ENCODE measurements at places on chromosomes 12 and 14.

GRCh38 chr14:58792416-58792815 lies 154.7 kb downstream of the DACT1 start:
- DNase-seq: no peak

DNA sequence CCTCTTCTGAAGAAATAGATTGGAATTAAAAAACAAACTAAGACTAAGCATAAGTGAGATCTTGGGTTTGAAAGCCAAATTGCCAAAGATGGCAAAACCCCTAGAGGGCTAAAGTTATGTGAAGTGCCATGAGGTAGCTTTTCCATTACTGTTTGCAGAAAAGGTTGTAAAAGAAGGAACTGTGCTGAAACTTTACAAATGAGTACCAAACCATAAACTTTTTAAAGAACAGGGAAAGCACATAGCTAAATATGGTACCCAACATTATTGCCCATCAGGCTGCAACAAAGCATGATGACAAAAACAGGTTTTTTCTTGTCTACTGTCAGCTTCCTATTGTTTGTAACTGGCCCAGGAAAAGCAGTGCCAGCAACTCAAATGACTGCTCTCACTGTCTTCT lies 224.2 kb downstream of the RAD51B start:
- no peak for DNase-seq

DNA sequence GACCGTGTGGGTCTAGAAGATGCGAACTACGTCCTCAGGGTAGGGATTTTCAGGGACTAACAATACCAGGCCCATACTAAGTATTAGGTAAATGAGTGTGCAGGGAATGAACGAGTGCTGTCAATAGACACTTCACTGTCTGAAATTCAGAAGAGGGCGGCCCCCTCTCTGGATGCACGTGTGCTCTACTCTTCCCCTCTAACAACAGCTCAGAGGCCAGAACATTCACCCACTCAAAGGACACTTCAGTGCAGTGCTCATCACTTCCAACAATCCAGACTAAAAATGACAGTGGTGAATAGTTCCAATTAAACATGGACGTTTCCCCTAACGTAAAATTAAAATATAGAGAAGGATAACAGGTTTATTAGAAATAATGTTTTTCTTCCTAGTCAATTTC lies 199.9 kb downstream of the CALM1 start:
- DNase-seq: no peak

DNA sequence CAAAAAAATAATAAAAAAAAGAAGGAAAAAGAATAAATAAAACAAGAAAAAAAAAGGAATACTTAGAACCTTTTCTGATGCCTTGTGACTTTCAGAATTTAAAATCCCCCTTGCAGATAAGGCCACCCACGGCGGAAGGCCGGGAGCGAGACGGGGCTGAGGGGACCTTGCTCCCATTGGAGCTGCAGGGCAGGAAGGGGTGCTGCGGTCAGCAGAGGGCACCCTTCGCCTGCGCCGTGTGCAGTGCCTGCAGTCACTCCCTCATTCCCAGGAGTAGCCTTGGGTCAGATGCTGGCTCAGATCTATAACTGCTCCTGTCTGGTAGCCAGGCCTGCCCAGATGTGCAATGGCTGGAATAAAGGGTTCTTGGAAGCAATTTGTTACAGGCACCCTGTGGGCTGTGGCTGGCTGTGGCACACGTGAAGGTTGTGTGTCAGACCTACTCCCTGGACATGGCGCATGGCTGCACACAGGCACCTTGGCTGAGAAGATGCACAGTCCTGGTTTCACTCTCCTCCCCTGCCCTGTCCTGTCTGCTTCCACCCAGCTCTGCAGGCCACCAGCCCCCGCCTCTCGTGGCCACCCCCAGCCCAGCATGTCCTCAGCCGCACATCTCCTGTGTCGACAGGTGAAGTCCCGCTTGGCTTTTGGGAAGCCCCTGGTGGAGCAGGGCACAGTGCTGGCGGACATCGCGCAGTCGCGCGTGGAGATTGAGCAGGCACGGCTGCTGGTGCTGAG lies 13.4 kb upstream of the ALDH2 start:
- no peak for DNase-seq

- no peak for DNase-seq
Measured at GRCh38 chr12:29131539-29131938, 17.5 kb upstream of the FAR2 start.

GRCh38 chr12:27790179-27790578 lies 10.1 kb upstream of the MANSC4 start:
- no peak for DNase-seq

- DNase-seq: no peak
Measured at GRCh38 chr12:10293570-10294227, 14.0 kb upstream of the KLRD1 start.

DNA sequence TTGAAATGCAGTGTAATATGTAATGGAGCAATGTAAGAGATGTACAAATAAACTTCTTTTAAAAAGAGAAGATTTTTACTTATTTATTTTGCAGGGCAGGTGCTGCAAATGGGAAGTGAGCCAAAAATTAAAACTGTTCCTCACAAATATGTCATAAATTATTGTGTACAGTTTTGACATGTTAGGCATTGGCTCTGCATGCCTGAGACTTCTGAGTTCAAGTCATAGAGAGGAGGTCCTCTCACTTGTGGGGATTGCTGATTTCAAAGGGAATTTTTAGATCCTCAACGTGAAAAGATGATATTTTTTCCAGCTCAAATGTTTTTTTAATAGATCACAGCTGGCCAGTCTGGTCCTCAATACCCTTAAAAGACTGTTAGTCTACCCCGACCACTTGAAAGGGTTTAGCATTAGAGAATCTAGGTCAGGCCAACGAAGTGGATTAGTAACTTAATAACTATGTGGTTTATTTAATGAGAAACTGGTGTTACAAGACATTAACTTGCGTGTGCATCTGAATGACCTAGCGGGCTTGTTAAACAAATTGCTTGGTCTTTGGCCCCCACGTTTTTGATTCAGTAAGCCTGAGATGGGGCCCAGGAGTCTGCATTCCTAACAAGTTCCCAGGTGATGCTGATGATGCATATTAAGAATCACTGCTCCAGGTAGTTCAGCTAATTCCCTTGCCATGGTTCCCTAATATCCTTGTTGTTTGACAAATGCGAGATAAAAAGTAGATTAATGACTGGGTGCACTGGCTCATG lies 30.9 kb upstream of the WDR89 start:
- DNase-seq: no peak

GRCh38 chr14:90491911-90492531 lies 95.2 kb downstream of the CALM1 start:
- DNase-seq: no peak

DNA sequence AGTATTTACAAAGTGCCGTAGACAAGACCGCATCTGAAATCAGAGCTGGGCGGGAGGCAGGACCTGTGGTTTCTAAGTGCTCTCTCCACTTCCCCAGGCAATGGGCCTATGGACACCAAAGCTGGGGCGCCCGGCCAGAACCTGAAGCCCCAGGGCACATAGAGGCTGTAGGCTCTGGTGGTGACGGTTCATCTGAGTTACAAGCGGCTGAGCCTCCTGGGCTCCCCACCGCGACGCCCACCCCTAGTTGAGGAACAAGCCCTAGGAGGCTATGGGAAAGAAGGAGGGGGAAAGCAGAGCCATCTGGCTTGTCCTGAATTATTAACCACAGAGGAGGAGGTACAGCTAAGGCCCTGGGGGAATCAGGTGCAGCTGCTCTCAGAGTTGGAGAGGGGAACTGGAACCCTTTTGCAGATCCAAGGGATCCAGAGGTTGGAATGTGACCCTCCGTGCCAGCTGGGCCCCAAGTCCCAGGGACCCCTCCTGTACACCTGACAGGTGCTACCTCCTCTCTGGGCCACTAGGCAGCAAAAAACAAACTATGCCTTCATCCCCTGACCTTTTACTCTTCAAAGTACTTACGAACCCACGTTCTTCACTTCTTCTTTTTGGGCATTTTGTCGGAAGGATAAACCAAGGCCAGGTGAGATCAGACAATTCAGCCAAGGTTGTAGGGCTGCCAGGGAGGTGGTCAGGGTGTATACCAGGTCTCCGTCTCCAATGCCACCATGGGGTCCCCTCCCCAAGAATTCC lies 77.2 kb downstream of the ARL6IP4 start:
- no peak for DNase-seq

DNA sequence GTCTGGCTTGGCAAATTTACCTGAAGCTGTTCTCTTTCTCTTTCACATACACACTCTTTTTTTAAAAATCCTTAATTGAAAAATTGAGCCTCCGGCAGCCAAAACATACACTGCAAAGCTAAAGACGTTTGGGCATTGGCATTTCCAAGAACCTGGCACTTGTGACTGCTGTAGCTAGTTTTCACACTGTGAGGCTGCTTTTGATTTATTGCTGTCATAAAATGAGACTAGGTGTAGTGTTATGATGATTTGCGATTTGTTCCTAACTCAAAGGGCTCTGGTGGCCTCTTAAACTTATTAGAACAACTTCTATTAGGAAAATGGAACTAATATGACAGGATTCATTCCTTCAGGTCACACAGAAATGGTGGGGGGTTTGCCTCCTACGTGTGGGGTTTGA lies 377.1 kb upstream of the FAR2 start:
- no peak for DNase-seq

DNA sequence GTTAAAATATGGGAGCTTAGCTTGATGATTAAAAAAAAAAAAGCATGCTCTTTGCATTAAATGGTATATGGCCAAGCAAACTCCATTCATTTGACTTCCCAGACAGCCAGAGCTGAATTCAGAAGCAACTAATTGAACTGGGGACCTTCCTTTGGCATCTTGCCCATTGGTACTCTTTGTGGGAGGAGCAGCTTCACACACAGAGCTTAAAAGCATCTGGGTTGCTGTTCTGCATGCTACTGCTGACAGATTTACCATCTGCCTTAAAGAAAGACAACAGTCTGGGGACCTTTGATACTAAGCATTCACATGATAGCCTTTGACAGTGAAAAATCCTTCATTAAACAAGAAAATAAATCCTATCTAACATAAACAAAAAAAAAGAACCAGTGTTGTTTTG lies 977.9 kb downstream of the TMTC2 start:
- DNase-seq: no peak

DNA sequence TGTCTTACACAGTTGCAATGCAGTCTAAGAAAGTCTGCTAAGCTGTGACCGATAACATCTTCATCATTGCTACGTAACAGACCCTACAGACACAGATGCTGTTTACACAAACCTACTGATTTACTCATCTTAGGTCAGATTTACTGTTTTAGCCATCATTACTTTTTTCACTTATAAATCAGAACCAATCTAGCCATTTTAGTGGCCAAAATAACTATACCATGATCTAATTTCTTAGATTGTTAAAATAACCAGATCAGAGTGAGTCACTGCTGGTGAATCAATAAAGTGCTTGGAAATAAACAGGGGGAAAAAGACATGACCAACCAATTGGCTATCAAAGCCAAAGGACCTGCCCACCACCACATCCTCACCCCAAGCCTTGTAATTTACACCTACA lies 57.0 kb upstream of the FOXN3 start:
- no peak for DNase-seq

DNA sequence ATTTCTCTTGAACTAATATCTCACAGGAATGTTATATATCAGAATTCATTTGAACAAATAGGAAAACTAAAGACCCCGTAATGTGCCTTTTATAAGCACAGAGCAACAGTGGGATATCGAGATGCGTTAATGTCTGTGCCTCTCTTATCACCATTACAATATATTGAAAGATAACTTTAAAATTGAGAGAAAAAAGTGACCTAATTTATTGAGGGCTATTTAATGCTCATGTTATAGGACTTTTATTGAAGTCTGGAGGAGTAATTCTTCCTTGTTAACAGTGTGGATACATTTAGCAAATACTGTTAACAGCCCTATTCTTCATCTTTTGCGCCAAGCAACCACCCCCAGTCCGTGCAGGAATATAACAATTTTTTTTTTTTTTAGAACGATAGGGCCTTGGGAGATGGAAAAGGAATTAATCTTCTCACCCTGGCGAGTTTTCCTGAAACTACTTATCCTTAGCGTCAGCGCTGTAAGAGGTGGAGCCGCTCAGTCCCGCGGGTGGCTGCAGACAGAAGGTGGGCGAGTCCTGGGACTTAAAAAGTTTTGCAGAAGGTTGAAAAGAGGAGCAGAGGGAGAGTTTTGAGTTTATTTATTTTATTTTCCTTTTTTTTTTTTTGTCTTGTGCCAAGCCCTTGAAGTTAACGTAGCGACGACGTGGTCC lies 11.0 kb downstream of the FOXG1 start:
- no peak for DNase-seq

GRCh38 chr14:55739967-55740648 lies 160.1 kb downstream of the KTN1 start:
- no peak for DNase-seq

GRCh38 chr14:92717571-92718042 lies 30.8 kb downstream of the LGMN start:
- no peak for DNase-seq

DNA sequence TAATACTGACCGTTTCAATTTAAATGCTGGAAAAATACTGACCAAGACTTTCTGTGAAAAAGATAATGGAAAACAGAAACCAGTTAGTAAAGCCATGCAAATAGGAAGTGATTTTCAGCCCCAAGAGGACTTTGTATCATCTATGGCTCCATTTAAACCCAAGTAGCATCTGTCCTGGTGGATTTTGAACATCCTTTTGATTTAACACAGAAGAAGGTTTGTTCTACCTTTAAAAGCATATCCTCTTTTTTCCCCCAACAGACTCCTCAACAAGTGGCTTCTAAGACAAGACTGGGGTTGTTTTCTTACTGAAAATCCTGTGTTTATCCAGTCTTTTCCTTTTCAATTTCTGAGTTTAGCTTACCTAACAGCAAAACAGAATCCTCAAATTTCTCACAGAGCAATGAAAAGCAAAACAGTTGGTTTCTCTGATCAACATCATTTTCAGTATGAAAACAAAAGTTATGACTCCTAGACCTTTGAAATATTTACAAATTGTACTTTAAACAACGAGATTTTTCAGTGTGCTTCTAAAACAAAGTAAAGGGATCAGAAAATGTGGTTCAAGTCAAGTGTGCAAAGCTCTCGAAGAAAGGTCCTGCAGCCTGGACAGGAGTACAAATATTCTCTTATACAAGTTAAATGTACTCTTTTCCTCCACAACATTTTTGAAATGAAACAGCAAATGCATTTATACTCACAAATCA lies 2.9 kb downstream of the PHLDA1 start:
- no peak for DNase-seq

GRCh38 chr12:10554228-10554755 lies 48.6 kb downstream of the EIF2S3B start:
- no peak for DNase-seq

DNA sequence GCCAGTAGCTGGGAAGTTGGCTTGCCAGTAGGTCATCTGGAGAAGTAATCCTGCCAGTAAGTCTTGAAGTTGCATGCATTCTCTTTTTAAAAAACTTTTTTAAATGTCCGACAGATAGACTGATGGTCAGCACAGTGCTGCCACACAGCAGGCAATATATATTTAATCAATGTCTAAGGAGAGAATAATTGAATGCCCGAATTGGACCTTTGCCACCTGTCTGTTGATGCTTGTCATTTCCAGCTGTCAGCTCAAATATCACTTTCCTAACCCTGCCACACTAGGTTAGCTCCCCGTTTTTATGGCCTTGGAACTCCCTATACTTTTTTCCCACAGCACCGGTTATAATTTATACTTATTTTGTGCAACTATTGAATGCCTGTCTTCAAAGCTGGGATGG lies 2.1 kb upstream of the SLC15A4 start:
- DNase-seq: no peak

- DNase-seq: no peak
Measured at GRCh38 chr12:7793211-7793610, 4.0 kb downstream of the NANOG start.

Measured in activated effector memory CD4-positive, alpha-beta T cell treated with Interleukin-2 at 50 U/mL for 16 hours (primary cell).